ENCODE measurements at places on chromosomes 7 and 10.

GRCh38 chr7:135253851-135254771, 20.5 kb downstream of the STRA8 start:
- peak; percentile 53 for DNase-seq

GRCh38 chr10:93412801-93413200, 69.3 kb downstream of the MYOF start:
- DNase-seq = peak; percentile 97

GRCh38 chr7:31512166-31512565, 1.7 kb upstream of the ITPRID1 start:
- DNase-seq = no peak

GRCh38 chr7:147103224-147103623, 986.6 kb downstream of the CNTNAP2 start:
- DNase-seq = no peak

- DNase-seq = no peak
These were observed 52.5 kb upstream of the LEP start for GRCh38 chr7:128188396-128189230.

DNA sequence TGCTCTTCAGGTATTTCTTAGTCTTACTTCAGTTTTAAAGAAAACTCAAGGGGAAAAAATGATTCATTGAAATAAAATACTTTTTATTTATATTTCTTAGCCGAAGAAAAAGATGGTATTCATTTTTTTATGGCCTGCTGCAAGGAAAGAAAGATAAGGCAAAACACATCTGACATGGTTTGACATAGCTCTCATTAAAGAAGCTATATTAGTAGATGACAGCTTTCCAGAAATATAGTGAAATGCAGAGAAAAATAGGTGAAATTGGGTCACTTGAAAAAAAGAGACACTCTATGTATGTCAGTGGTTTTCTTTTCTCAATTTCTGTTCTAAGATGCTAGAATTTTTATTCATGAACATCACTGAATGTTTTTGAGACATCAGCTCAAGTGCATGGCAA, 438.3 kb downstream of the PLXDC2 start:
- DNase-seq = no peak

DNA sequence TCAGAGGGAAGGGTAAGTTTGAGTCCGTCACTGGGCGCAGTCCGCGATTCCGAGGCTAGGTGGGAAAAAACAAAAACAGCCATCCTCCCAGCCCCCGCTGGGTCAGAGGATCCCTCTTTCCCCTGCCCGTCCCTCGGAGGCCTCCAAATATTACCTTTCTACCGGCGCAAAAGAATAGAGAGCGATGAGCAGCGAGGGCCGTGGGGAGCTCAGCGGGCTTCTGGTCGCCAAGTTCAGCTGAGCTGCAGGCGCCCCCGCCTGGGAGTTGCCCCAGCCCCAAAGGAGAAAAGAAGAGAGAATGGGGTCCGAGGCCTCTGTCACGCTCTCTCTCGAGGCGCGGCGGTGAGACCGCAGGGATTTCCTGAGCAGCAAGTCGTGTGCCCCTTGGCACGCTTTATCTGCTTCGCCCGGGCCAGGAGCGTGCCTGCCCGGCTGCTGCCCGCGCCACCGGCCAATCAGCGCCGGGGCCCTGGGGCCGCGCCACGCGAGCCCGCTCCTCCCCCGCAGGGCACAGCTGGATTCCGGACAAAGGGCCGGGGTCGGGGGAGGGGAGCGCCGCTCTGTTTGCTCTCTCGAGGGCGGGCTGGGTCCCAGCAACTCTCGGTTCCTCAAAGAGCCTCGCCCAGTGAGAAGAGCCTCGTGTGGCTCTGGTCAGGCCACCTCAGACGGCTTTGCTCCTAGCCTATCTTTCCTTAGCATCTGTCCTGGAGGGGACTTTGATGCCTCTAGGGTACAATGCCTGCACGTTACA, at the start of gene NEUROG3:
TSS of gene NEUROG3 (minus strand) at position 367 of the 751 bp plus-strand sequence. CDS start 379 bp downstream, outside the sequence.
- DNase-seq = peak; percentile 20

- no peak for DNase-seq
These were observed 48.5 kb downstream of the RASGEF1A start for GRCh38 chr10:43218206-43218950.

- DNase-seq = no peak
These were observed 90.0 kb upstream of the PLXNA4 start for GRCh38 chr7:132666071-132666773.

GRCh38 chr7:156380261-156380660, 260.3 kb upstream of the RNF32 start:
- no peak for DNase-seq

DNA sequence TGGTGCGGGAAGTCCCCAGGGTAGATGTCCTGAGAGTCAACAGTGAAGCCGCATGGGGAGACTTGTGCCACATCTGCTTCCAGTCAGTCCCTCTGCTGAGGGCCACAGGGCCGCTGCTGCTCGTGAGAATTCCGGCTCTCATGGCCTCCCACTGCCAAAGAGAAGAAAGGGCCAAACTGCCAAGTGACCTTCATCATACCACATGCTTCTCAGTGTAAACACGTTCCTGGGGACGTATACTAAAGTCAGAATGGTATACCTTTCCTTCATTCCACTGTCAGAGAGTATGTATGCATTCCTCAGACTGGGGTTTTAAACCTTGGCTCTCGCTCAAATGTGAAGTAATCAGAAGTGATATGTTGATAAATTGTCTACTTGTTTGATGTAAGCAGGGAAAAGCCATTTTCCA, 52.8 kb upstream of the SEC61G start:
- DNase-seq = no peak

- no peak for DNase-seq
These were observed 87.3 kb upstream of the TOMM7 start for GRCh38 chr7:22909917-22910316.

GRCh38 chr7:100825215-100825671, 2.1 kb downstream of the EPHB4 start:
- DNase-seq = no peak

DNA sequence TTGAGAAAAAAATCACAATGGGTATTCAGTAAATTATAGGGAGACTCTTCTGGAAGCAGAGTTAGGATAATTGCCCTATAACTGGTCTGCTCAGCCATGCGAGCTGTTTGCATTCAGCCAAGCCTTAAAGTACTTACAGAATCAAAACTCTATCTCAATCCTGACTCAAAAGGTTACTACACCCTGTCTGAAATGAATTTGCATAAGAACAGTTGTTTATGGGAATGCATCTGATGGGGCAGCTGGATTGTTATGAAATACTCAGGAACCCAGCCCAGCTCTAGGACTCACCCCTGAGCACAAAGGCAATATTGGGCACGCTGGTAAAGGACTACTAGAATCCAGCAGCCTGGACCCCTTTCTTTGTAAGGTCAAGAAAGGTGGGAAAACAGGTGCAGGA, 38.8 kb downstream of the AKR1B15 start:
- DNase-seq = no peak

GRCh38 chr10:14952851-14953423, 959 bp downstream of the DCLRE1C start:
- no peak for DNase-seq

DNA sequence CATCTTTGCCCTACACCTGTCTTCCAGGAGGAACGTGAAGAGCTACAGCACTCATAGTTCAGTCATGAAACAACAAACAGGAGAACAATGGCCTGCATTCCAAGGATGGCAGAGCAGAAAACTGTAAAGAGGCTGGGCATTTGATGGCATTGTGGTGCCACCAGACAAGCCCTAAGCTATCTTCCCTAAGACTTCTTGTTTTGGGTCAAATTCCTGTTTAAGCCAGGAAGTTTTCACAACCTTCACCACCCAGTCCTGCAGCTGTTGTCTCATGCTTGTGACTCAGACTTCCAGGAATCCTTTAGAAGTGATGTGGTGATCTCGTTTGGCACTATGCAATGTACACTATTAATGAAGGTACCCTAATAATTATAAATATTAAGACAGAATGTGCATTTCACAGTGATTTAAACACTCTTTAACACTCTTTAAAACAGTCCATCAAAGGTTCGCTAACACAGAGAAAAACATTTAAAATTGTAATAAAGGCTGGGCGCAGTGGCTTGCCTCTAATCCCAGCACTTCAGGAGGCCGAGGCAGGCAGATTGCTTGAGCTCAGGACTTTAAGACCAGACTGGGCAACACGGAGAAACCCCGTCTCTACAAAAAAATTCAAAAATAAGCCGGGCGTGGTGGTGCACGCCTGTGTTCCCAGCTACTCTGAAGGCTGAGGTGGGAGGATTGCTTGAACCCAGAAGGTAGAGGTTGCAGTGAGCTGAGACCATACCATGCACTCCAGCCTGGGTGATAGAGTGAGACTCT, 2.7 kb upstream of the HERPUD2 start:
- DNase-seq = no peak

DNA sequence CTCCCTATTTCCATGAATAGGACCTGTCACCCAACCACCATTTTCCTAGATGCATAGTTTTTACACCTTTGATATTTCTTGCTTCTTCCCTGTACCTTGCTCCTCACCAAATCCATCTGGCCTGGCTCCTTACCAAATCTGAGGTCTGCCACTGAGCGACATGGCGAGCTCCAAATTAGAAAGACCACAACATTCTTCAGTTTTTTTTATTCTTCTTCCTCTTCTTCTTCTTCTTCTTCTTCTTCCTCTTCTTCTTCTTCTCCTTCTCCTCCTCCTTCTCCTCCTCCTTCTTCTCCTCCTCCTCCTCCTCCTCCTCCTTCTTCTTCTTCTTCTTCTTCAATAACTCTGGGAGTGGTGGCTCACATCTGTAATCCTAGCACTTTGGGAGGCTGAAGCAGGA, 7.1 kb downstream of the CPED1 start:
- DNase-seq = peak; percentile 16

DNA sequence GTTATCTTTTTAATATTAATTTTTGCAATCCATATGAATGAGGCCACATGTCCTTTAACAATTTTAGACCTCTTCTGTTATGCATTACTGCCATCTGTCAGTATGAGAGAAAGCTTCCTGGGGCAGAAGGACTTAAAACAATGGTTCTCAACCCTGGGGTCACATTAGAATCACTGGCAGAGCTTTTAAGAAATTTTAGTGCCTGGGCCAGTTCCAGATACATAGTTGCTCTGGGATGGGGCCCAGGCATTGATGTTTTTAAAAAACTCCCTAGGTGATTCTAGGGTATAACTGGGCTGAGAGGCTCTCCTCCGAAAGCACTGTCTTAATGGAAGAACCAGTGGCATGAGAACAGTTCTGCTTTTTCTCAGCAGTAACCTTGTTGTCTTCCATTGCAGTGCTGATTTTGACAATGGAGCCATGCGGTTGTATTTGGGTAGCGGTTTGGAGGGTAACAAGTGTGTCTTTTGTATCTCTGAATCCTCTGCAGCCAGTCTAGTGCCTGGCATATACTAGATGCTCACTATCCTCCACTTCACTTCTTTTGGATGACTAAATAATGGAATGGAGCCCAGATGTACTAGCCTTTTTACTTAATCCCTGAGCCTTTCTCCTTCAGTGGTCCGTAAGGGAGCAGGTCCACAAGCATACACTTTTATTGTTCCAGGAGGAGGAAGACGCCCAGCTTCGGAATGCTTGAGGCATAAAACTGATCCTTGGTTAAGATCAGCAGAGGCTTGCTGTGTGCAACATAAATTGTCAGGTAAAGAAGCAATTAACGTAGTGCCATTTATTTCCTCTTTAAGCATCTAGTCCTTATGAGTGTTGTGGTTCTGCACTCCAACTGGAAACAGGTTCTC, 227.1 kb downstream of the AUTS2 start:
- no peak for DNase-seq

DNA sequence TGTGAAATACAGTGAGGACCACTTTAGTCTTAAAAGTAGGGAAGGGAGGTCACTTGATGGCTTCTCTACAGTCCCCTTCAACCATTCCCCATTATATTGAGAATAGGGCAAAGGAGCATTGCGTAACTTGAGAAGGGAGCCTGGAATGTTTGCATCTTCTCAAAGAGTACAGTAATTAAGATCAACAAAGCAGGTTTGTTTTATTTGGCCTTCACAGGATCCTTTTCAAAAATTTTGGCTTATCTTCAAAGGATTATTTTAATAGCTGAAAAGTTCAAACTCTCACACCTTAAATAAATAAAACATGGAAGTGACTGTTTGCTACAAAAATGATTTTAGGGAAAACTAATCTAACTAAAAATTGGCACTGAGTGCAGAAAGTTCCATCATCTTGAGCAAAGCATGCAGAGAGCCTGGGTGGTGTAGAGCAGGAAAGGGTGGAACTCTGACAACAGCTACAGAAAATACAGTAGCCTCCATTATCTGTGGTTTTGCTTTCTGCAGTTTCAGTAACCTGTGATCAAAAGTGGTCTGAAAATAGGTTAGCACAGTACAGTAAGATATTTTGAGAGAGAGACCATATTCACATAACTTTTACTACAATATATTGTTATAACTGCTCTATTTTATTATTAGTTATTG, 214.0 kb downstream of the MDFIC start:
- peak; percentile 15 for DNase-seq

DNA sequence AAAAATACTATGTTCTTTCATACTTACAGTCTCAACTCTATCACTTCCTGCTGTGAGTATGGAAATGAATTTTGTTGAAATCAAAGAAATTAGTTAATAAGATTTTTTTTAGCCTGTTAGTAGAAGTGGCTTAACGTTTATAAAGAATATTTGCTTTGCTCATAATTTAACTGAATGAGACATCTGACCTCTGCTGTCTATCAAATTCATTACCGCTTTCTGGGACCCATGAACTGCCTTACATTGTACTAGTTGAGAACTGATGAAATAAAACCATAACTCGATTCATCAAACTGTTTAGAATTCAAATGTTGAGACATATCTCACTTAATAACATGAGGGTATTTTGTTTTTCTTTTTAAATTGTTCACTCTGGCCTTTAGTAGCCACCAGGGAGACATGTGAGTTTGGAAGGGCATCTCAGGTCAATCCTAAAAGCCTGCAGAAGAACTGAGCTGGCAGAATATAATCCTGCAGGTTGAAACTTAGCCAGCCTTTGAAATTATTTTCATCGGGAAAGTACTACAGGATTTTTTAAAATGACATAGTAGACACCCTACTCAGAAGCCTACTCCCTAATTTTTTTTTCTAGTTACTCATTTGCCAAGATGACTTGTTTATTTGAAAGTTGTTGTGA, 78.7 kb downstream of the KIAA1217 start:
- DNase-seq = no peak

- DNase-seq = peak; percentile 77
These were observed 184.2 kb downstream of the WDR37 start for GRCh38 chr10:1240341-1240775.

- DNase-seq = no peak
These were observed 7.5 kb upstream of the NUP205 start for GRCh38 chr7:135550196-135550595.

DNA sequence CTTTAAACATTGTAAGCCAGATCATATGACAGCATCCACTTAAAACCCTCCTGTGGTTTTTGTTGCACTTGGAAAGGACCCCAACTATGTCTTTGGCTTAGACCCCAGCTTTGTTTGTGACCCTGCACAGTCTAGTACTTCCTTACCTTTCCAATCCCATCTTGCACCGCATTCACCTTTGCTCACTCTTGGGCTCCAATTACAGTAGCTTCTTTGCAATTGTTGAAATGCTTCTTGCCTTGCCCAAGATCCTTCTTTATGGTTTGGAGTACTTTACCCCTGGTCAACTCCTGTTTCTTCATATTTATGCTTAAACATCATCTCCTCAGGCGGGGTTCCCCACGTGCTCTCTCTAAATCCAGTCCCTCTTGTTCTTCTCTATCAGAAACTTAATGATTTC, 162.6 kb downstream of the PTEN start:
- DNase-seq = no peak
